ENCODE measurements at places on chromosomes 1 and 21.

GRCh38 chr1:10796029-10796944 lies at the start of gene CASZ1:
Gene CASZ1 (minus strand): TSS chr1:10796646. CDS start chr1:10693889, 102,757 bp downstream.
- no peak for DNase-seq

GRCh38 chr1:177413982-177414596 lies 243.3 kb downstream of the BRINP2 start:
- DNase-seq: no peak

DNA sequence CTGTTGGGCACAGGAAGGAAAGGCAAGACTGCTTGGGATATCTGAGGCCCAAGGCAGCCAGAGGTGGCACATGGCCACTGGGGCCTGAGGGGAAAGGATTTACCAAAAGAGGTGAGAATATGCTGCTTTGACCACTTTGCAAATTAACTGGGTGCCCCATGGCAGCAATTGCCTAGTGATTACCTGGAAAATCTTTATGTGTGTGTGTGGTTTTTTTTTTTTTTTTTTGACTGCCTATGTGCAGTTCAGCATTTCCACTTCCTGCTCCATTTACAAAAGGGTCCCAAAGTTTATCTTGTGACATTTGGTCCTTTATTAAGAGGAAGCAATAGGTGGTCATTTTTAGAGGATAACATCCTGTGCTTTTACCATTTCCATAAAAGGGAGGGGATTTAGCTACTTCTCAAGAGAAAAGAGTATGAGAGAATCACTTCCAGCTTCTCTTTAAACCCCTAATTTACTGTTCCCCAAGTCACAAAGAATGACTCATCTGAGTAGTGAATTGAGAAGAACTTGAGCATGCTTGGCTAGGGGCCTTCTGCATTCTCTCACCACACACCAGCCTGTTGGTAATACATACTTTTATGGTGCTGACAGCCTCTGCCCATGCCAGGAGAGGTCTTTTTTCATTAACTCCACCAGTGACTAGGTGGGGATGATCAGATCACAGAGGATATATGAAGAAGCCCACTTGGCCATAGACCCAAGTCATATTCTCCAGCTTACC lies 52.1 kb downstream of the SYDE2 start:
- DNase-seq: no peak

DNA sequence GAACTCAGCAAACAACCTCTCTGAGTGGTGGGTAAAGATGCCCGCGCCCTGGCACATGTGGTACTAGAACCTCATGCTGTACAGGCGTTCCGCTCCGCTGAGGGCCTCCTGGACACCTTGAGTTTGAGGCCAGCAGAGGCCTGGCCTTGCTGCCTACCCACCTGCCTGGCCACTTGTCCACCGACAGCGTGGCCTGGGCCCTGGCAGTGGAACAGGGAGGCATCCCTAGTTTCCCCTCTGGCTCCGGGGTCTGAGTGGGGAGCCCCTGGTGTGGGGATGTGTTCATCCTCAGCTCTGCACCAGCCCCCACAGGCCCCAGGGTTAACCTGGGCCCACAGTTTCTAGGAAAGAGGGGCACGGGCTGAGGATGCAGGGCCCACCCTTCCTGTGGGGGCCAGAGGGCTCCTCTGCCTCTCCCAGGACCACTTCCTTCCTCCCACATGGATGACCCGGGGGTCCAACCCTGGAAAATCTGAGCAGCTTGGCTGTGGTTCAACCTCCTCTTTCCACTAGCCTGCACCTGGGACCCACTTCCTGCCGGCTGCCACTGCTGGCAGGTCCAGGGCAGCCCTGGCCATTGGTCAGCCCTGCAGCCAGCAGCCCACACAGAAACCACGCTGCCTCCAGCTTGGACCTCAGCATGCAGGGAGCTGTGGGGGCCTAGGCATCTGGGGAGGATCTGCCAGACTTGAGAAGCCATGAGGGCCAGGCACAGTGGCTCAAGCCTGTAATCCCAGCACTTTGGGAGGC lies 53.3 kb upstream of the COL18A1 start:
- no peak for DNase-seq

DNA sequence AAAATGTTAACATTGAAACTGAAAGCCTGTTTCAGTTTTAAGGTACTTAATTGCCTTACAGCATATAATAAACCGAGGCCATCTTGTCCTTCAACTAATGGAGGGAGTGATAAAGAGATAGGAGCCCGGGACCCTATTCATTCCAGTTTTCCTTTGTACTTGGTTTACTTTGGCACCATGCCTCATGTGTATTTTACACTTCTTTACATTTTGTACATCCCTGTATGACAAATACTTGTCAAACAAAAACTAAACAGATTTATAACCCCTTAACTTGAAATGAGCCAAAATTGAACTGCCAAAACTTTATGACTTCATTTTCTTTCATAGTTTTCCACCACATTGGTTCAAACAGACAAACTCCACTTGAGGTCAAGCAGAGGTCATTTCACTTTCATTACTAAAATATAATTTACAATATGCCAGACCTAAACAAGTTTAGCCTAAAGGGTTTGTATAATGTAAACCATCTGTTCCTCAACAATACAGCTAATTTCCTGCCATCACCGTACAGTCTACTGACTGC lies 30.9 kb upstream of the UBE2U start:
- DNase-seq: no peak

DNA sequence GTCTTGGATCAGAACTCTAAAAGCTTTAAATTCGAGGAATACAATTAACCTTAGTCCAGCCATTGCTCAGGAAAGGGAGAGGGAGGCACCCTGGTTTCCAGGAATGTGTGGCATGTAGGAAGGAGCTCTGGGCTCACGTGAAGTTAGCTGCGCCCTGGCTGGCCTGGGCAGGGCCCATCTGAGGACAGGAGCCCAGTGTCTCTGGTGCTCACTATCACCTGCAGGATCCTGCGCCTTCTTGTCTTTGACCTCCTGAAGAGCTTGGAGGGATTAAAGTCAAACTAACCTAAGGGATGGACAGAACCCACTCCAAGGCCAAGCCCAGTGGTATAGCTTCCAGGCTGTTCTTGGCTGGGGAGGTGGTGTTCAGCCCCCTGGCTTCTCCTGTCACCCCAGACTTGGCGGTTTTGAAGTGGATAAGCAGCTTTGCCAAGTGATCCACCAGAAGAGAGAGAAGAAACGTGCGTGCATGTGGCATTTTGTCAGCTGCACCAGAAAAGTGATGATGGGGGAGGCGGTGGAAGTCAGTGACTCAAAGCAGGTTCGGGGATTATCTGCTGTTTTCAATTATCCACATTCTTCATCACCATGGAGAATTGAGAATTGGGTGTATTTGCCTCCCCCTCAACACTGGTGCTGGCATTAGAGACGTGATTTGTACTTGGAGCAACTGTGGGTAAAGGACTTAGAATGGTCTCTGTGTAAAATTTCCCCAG lies 11.9 kb upstream of the KCNN3 start:
- DNase-seq: no peak

DNA sequence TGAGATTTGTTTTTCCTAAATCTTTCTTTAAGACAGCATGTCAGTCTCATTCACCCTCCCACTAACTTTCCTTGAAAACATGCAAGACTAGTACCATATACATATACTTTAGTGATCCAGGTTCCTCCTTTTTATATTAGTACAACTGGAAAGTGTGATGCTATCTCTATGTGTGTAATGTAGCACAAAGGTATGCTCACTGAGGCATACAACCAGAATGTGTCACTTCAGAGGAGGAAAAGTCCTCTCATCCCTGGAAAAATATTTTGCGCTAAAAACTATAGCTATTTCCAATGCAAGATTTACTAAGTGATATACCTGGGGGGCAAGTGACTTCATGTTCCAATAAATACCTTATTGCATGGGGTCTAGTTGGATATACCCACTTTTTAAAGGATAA lies 45.9 kb downstream of the BARHL2 start:
- DNase-seq: no peak

DNA sequence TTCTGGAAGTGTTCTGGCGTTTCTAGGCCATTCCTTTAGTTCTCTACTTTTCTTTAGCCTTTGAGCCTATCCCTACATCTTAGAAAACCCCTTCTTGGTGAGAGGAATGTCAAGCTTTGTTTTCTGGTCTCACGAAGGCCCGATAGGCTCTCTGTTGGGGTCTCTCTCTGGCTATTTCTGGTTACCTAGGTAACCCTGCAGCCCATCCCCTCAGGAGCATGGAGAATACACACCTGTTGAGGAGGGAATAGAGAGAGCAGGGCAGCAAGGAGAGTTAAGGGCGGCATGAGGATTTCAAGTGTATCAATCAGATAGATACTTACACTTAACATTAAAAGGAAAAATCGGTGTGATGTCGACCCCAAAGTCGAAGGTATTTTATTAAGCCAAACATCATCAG lies 45.7 kb downstream of the LRRC8D start:
- no peak for DNase-seq

DNA sequence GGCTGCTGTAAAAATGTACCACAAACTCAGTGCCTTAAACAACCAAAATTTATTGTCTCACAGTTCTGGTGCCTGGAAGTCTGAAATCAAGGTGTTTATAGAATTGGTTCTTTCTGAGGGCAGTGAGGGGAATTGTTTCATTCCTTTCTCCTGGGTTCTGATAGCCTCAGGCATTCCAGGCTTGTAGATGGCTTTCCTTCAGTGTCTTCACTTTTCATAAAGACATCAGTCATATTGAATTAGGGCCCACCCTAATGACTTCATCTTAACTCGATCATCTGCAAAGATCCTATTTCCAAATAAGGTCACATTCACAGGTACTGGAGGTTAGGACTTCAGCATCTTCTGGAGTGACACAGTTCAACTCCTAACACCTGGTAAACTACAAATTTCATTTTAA lies 15.0 kb downstream of the CDKN2C start:
- no peak for DNase-seq

DNA sequence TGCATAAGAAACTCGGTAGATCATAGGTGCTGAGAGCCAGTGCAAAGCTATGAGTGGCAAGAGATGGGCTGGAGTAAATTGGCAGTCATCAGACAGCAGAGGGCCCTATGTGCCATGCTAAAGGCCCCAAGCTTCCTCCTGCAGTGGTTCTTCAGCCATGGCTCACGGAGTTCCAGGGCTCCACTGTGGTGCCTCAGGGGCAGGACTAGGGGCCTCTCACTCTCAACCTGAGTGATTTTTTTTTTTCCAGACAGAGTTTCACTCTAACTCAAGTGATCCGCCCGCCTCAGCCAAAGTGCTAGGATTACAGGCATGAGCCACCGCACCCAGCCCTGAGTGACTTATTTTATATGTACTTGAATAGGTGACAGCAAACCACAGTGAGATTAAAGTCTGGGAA lies 10.4 kb upstream of the GJA8 start:
- no peak for DNase-seq

DNA sequence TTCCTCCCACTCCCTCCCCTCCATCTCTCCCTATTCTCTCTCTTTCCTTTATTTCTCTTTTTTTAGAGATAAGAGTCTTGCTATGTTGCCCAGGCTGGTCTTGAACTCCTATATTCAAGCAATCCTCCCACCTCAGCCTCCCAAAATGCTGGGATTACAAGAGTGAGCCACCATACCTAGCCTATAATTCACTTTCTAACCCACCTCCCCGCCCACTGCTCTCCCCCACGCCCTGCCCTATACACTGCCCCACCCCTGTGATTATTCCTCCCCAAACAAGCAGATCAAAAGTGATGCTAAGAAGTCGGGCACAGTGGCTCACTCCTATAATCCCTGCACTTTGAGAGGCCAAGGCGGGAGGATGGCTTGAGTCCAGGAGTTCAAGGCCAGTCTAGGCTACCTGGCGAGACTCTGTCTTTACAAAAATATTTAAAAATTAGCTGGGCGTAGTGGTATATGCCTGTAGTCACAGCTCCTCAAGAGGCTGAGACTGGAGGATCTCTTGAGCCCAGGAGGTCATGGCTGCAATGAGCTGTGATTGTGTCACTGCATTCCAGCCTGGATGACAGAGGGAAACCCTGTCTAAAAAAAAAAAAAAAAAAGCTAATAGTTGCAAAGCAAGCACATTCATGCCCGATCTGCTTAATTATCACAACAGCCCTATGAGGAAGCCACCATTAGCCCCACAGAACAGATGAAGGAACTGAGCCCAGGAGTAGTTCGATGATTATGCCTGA lies 12.8 kb upstream of the E2F2 start:
- DNase-seq: no peak

DNA sequence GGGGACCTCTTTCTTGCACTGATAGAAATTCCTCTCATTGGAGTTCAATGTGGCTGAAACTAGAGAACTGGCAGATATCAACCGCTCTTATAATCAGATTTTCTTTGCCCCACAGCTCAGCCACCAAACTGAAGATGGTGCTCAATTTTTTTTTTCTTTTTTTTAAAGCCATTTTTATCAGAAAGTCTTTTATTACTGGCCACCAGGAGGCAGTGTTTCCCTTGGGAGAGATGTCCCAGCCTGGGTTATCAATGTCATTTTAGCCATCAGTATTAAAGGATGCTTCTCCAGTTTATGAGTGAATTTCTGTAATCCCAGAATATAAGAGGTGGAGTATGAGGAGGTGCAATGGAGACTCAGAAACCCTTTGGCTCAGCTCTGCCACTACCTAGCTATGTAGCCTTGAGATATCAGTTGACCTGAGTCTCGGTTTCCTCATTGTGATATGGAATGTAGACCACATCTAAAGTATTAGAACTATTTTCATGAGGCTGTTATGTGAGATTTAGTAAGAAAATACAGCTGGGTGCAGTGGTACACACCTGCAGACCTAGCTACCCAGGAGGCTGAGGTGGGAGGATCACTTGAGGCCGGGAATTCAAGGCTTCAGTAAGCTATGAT lies 27.6 kb downstream of the CD244 start:
- peak; percentile 50 for DNase-seq

- no peak for DNase-seq
These were observed 86.7 kb upstream of the PALMD start for GRCh38 chr1:99559166-99559565.

- no peak for DNase-seq
These were observed 115.7 kb downstream of the SLC30A10 start for GRCh38 chr1:219812491-219813203.

DNA sequence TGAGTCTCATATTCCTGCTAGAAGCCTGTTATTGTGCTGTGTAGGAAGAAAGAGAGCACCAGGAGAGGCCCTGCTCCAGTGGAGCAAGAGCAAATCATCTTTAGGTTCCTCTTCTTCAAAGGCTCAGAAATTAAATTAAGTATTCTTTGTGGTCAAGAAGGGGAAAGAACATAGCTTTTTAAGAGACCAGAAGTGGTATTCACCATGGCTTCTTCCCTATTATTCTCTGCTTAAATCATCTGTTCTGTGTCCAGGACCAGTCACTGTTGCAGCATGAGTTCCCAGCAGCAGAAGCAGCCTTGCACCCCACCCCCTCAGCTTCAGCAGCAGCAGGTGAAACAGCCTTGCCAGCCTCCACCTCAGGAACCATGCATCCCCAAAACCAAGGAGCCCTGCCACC lies 1.1 kb downstream of the SPRR1B start:
- no peak for DNase-seq

GRCh38 chr1:101040666-101041065 lies 15.1 kb upstream of the DPH5 start:
- no peak for DNase-seq

DNA sequence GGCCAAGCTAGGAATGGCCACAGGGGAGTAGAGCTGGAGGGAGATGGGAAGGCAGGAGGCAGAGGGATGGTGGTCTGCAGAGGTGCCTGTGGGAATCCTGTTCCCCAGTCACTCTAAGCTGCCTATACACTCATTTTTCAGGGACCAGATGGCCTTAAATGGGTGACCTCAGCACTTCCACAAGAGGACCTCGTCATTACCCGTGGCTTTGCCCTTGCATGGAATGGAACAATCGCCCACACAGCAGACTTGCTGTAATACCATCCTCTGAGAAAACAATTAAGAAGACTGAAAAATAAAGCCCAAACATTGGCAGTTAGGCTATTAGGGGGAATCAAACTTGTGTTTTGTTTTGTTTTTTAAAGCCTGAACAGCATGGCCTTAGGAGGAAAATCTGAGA lies 12.9 kb upstream of the TNN start:
- no peak for DNase-seq

GRCh38 chr1:181310560-181310959 lies 172.8 kb upstream of the CACNA1E start:
- no peak for DNase-seq
